T-helper 1 cell treated with Interleukin-12 subunit alpha and Interleukin-12 subunit beta and Interleukin-4 antibody, amounts not matched to agents 30 ng/mL and 1 ng/mL, for 36 hours (primary cell): ENCODE measurements at places on chromosomes 16 and 17. TPM values are rescaled to one million over a fixed set of nuclear protein-coding genes. Genes with fewer than 3 reads are reported as not detected.

MPV17L gene
- not detected in 2 replicates for total RNA-seq

P2RX1 gene
- 0.20 and 0.32 TPM in 2 replicates for total RNA-seq

CNGB1 gene
- total RNA-seq: not detected in 2 replicates

ABI3 gene
- total RNA-seq: 73.2 and 77.2 TPM in 2 replicates

ATP2C2 gene
- not detected in 2 replicates for total RNA-seq

SYNGR3 gene
- total RNA-seq: 20.8 and 23.2 TPM in 2 replicates

TBX21 gene
- 49.2 and 51.3 TPM in 2 replicates for total RNA-seq

OR1A1 gene
- total RNA-seq: not detected in 2 replicates

EME1 gene
- 13.1 and 15.8 TPM in 2 replicates for total RNA-seq

RRAD gene
- 0.95 and 1.1 TPM in 2 replicates for total RNA-seq

C1QTNF8 gene
- total RNA-seq: not detected in 2 replicates

TP53TG3 gene
- not detected in 2 replicates for total RNA-seq

MYL4 gene
- 0.39 TPM in 1 of 2 replicates, not detected in the other for total RNA-seq

CEP112 gene
- total RNA-seq: 3.0 and 3.5 TPM in 2 replicates

LCAT gene
- total RNA-seq: 16.0 and 24.7 TPM in 2 replicates

SLC13A2 gene
- not detected in 2 replicates for total RNA-seq

HOXB1 gene
- not detected in 2 replicates for total RNA-seq

PDIA2 gene
- total RNA-seq: not detected in 2 replicates

FBXL16 gene
- 8.0 and 8.2 TPM in 2 replicates for total RNA-seq

CYBC1 gene
- total RNA-seq: 362 and 372 TPM in 2 replicates

SBK1 gene
- 3.6 and 4.4 TPM in 2 replicates for total RNA-seq

TBC1D28 gene
- total RNA-seq: not detected in 2 replicates

CES3 gene
- total RNA-seq: 9.0 and 9.6 TPM in 2 replicates

TMEM98 gene
- total RNA-seq: 1.8 TPM in 2 replicates

ZG16 gene
- total RNA-seq: not detected in 2 replicates

BTBD17 gene
- not detected in 2 replicates for total RNA-seq

CWC25 gene
- 35.2 and 37.1 TPM in 2 replicates for total RNA-seq

INTS2 gene
- 20.6 and 21.5 TPM in 2 replicates for total RNA-seq

PIEZO1 gene
- 230 and 240 TPM in 2 replicates for total RNA-seq

C17orf113 gene
- 0.10 TPM in 2 replicates for total RNA-seq

TNFRSF12A gene
- 4.2 and 5.1 TPM in 2 replicates for total RNA-seq

CDH1 gene
- total RNA-seq: 0.93 and 1.3 TPM in 2 replicates

VAC14 gene
- total RNA-seq: 39.9 and 40.5 TPM in 2 replicates

CYBA gene
- 554 and 567 TPM in 2 replicates for total RNA-seq

TBX6 gene
- 0.54 and 0.68 TPM in 2 replicates for total RNA-seq

CD300LB gene
- total RNA-seq: not detected in 2 replicates

ELP5 gene
- 45.0 and 50.6 TPM in 2 replicates for total RNA-seq

SPATA22 gene
- total RNA-seq: 0.20 TPM in 1 of 2 replicates, not detected in the other

EPN3 gene
- 0.05 TPM in 1 of 2 replicates, not detected in the other for total RNA-seq

PRR14 gene
- total RNA-seq: 90.0 and 91.6 TPM in 2 replicates

TGFB1I1 gene
- total RNA-seq: 0.56 and 0.78 TPM in 2 replicates

GJD3 gene
- total RNA-seq: not detected in 2 replicates

CES1 gene
- not detected in 2 replicates for total RNA-seq
